ENCODE measurements at places on chromosomes 12 and 14.

- peak; percentile 52 for DNase-seq
These were observed 985.7 kb upstream of the FBXO33 start for GRCh38 chr14:40417777-40418401.

DNA sequence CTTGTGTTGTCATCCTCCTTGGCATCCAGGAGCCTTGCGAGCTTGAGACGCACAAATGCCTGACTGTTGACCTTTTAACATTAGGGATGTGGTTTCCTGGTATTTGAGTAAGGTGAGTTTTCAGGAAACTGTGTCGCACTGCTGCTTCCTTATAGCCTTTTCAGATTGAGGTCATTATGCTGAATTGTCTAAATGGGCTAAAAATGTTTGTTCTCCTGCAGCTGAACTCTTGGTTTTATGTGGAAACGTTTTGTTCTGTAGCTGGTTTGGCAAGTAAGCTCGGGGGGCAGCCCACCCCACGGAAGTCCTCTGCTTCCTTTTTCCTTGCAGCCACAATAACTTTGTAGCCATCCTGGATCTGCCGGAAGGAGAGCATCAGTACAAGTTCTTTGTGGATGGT is 5.7 kb downstream of the PRKAB1 start:
- DNase-seq, result no peak

DNA sequence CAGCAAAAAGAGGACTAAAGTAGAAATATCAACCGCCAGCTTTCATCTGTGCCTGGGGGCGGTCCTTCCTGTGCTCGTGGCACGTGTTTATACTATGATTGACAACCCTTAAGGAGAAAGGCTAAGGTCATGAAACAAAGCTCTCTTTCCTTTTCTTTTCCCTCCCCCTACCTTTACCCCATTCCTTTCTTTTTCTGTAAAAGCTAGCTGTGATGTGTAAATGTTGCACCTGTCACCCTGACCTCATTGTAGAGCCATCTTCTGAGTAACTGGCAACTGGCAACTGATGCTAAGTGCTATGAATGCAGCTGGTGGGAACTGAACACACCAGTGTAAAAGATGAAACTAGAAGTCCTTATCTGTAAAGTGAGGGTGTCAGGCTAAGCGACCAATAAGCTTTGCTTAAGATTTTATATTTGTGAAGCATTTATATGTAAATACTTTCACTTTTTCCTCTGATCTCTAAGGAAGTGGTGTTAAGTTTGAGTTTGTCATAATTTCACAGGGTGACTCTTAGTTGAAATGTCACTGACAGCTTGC is 102.8 kb upstream of the BCAT1 start:
- no peak for DNase-seq

DNA sequence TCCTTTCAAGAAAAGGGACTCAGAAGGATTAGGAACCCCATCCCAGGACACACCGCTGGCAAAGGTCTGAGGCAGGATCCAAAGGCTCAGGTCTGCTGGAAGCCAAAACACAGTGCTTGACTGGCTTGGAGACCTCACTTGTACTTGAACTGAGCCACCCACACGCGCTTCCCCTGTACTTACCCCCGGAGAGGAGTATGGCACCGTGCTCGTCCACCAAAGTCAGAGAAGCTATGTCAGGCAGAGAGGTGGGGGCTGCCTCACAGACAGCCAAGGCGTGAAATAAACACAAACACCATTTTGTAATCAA is 11.1 kb upstream of the SELPLG start:
- DNase-seq, result no peak

DNA sequence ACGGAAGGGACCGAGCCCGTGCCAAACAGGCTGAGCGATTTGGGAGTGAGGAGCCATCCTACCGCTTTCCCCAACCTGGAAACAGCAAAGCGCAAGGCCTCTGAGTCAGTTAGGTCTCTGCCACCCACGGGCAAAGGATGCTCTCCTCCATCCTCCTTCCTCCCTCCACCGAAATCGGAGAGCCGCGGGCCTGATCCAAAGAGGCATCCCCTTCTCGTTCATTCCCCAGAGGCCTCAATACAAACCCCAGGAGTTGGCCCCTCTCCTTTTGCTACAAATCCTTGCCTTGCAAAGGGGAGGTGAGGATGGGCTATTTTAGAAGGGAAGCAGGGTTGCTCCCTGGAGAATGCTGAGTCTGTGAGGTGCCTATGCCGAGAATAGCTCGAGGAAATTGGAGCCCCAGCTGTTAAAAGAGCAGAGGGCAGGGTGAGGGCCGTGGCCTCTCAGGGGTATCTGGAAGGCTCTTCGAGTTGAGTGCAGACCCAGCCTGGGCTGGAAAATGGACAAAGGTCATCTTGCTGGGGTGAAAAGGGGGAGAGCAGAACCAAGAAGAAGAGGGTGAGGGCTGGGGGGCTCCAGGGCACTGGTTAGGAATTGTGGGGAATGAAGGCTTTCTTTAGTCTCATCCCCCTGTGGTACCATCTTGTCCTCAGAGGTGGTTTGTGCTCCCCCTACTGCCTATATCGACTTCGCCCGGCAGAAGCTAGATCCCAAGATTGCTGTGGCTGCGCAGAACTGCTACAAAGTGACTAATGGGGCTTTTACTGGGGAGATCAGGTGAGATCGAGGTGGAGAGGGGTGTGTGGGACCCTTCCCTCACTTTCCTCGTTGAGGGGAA is 1.1 kb downstream of the TPI1 start:
- no peak for DNase-seq

- DNase-seq, result no peak
These were observed 68.2 kb upstream of the ACTN1 start for GRCh38 chr14:69047255-69047654.

- DNase-seq, result no peak
These were observed 38.1 kb upstream of the CDK17 start for GRCh38 chr12:96438330-96438729.

DNA sequence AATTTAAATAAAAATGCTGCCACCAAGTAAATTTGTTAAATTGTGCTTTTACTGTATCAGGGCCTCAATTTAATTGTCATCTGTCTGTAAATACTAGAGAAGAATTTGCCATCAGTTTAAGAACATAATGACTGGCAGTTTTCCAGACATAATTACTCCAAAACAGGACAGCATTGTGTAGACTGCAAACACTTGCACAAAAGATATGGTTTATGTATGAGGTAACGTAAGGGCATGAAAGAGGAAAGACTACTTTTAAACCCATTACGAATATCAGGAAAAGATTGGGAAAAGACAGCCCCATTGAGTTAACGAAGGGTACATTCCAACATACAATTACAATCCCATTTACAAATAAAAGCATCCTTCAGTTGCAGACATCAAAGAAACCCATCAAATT is 59.8 kb upstream of the KRR1 start:
- DNase-seq, result peak; percentile 99

GRCh38 chr12:93773122-93773871 is 96.1 kb downstream of the CRADD start:
- DNase-seq, result no peak

DNA sequence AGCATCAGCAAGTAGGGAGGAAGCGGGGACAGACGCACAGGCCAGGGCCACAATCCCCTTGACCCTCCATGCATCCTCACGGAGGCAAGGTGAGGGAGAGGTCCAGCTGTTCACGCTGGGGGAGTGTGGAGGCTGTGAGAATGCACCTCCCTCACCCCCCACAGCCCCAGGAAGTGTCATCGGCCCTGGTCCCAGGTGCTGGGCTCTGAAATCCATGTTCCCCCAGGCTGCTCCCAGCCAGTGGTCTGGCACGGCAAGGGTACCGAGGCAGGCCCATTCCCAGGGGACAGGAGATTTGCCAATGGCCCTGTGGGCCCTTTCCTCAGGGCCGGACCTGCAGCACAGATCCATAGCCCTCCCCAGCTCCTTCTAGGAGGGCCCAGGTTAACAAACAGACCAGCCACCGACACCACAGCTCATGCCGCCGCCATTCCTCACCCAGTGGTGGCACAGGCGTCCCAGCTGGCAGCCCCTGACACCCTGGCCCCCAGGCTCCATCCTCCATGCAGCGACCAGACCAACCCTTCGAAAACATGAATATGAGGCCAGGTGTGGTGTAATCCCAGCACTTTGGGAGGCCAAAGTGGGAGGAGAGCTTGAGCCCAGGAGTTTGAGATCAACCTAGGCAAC is 21.9 kb upstream of the EIF5 start:
- DNase-seq, result no peak
